NB4 (cell line): ENCODE measurements at places on chromosomes 11 and 22.
A peak's percentile ranks its signal among the peaks of the same experiment; 100 is the strongest.

- peak; percentile 83 for DNase-seq
These were observed 11.3 kb upstream of the RHOD start for GRCh38 chr11:67045314-67045713.

DNA sequence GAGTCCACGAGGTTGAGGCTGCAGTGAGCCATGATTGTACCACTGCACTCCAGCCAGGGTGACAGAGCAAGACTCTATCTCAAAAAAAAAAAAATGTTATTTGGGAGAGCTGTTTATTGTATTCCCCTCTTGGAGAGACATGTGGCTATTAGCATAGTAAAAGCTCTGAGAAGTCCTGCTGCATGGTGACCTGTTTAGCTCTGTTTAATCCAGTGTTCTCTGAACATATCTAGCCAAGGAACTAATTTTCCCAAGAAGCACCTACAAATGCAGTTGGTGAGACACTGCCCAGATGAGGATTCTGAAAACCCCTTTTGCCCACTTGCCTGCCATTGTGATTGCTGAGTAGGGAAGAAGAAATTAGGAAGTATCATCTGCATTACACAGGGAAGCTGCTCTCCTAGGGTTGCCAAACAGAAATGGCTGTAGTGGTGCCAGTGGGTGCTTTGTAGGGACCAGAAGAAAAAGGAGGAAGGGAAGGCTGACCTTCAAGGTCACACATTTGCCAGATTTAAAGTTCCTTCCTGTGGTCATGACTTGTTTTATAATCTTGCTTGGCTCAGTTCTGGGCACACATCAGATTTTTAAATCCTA is 15.7 kb downstream of the TIMP3 start:
- DNase-seq: no peak

DNA sequence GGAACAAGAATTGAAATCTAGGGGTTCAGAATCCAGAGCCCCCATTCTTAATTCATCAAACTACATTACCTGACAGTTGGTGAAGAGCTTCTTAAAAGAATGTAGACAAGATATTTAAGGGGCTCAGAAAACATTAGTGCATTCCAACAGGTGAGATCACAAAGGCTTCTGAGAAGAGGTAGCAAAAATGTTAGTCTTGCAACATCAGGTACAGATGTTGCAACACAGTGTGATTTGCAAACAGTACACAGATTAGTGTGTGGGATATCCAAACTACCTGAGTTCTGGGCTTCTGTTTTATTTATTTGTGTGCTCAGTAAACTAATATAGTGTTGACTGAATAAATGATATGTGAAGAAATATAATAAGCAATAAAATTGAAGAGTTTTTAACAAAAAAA is 11.8 kb downstream of the CASP4 start:
- peak; percentile 6 for DNase-seq

- DNase-seq: peak; percentile 87
These were observed 61.1 kb upstream of the CD44 start for GRCh38 chr11:35077709-35078469.

DNA sequence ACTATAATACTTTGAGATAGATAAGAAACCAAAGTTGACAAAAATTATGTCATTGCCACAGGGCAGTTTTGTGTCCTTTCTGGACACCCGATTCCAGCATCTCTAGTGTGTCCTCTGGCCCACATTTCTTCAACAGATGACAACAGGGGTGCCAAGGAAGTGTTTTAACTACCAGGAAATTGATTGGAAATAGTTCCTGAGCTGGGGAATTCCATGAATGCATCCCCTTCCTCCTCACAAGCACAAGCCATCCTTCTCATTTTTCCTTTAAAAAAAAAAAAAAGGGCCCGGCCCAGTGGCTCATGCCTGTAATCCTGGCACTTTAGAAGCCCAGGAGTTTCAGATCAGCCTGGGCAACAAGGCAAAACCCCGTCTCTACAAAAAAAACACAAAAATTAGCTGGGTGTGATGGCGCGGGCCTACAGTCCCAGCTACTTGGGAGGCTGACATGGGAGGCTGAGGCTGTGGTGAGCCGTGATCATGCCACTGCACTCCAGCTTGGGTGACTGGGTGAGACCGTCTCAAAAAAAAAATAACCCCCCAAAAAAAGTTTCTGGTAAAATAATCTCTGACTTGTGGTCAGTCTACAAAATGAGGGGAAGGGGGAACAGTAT is 797 bp upstream of the B3GAT3 start:
- DNase-seq: no peak

GRCh38 chr11:107732689-107733051 is 20.8 kb upstream of the SLN start:
- DNase-seq: no peak

- no peak for DNase-seq
These were observed 130.4 kb downstream of the NAV2 start for GRCh38 chr11:19843079-19843478.

GRCh38 chr22:24489011-24489410 is 6.1 kb upstream of the UPB1 start:
- no peak for DNase-seq

GRCh38 chr11:26837154-26837553 is 115.3 kb upstream of the SLC5A12 start:
- no peak for DNase-seq

DNA sequence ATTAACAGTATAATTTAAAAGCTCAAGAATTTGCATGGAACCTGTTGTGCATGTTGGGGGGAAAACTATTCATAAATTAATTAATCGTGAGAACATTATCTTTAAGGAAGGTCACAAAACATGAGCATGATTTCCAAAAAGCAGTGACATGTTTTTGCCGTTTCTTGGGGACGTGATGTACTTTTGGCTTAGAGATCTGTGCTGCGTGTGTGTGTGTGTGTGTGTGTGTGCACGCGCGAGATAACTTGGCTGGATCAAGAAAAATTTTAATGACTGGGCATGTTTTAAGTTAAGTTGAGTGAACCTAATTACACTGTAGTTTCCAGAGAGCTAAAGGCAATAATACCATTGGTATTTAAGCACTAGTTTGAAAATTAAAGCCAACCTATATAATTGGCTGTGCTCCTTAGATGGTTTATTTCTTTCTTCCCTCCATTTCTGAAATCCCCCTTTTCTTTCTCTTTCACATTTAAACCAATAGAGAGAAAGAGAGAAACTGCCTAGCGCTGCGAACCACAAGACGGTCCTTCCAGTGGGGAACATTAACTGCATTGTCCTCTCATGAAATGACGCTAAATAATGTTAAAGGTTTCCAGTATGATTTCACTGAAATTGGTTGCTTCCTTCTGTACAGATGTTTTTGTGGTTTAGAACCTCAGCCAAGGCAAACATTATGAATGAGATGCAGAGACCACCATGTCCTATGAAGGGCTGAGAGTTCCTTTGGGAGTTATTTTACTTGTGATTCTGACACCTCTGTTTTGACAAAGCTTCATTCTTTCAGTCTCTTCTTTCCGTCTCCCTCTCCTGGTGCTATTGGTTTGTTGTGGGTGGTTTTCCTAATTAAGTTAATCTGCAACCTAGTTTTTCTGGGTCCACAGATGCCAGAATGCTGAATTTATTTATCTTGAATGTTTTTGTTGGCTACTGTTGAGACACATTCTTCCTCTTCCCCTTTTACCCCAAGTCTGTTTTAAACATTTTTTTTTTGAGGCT is 51.7 kb downstream of the ZBTB16 start:
- no peak for DNase-seq

GRCh38 chr11:15819679-15820286 is 536.6 kb downstream of the SOX6 start:
- peak; percentile 49 for DNase-seq

GRCh38 chr11:82930229-82930628 is 28.7 kb downstream of the DDIAS start:
- DNase-seq: peak; percentile 30

- DNase-seq: no peak
These were observed 45.4 kb upstream of the DKK3 start for GRCh38 chr11:12053606-12054361.

GRCh38 chr11:130601764-130602460 is 153.5 kb downstream of the ADAMTS15 start:
- no peak for DNase-seq

DNA sequence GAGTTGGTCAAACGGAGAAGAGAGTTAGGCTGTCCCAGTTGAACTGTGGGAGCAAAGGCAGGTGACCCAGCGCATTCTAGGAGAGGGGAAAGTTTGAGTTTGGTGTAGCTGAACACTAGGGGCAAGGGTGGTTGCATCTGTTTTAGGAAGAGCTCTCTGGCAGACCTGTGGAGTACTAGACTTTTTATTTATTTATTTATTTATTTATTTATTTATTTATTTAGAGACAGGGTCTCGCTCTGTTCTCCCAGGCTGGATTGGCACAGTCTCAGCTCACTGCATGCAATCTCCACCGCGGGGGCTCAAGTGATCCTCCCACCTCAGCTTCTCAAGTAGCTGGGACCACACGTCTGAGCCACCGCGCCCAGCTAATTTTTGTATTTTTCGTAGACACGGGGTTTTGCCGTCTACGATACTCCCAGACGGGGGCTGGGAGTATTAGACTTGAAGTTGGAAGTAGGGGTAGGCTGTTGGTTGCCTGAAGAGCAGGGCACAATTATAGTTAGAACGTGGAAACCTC is 950 bp upstream of the ACER3 start:
- DNase-seq: no peak

DNA sequence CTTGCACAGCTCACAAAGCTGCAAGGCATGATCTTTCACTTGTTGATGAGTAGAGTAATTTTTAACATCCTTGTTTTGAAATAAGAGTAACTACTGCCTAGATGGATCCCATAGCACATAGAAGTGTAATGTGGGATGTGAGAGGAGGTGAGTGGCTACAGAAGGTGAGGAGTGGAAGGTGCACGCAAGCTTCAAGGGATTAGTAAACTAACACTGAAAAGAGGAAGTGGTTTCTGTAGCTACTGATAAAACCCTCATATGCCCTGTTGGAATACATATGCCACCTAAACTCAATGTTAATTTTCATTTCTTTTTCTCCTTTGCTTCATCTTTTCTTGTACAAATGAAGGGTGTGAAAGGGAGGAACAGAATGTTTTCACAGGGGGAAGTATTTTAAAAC is 22.0 kb upstream of the CTSC start:
- peak; percentile 80 for DNase-seq

- peak; percentile 43 for DNase-seq
These were observed 19.2 kb upstream of the TH start for GRCh38 chr11:2190657-2191471.
